ENCODE measurements at places on chromosomes 16 and 17.
A peak's percentile ranks its signal among the peaks of the same experiment; 100 is the strongest.

DNA sequence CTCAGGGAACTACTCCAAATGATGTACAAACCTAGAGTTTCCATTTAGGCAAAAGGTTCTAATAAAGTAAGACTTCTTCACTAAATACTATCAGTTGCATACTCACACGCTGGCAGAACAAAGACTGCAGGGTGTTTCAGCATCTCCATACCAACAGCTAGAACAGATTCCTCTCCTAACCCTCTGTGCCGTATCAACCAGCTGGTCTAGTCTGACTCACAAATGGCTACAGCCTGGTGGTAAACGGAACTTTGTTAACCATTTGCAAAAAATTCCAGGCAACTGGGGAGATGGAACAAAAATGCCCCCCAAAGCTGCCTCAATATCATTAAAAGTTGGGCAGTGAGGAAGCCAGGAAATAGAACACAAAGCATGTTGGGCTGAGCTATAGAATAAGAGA lies 217.1 kb downstream of the GRIN2A start:
- no peak for DNase-seq

- no peak for DNase-seq
Observed at GRCh38 chr17:82214012-82214628, 1.5 kb upstream of the CCDC57 start.

DNA sequence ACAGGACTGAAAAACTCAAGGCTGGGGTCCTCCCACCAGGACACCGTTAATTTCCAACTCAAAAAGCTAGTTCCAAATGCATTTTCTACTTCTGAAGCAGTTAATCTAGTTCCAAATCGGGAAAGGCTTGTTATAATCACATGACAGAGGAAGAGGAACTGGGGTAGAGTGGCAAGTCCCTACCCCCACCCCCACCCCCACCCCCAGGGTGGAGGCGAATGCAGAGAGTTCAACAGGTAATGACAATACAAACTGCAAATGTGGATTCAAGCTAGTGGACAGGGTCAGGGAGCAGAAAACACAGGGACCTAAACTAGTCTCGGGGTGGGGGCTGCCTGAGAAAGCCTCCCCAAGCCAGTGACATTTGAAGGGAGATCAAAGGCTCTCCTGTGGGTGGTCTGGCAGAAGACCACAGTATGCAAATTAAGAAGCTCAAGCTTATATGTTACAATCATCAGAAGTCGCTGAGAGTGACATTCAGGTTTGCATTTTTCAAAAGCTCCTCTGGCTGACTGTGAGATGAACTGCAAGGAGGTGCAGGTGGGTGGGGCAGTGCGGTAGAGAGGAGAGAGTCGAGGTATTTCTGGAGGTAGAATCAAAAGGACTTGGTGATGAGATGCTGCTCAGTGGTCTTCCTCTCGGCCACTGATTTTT lies 56.4 kb upstream of the SLC25A19 start:
- peak; percentile 73 for DNase-seq

DNA sequence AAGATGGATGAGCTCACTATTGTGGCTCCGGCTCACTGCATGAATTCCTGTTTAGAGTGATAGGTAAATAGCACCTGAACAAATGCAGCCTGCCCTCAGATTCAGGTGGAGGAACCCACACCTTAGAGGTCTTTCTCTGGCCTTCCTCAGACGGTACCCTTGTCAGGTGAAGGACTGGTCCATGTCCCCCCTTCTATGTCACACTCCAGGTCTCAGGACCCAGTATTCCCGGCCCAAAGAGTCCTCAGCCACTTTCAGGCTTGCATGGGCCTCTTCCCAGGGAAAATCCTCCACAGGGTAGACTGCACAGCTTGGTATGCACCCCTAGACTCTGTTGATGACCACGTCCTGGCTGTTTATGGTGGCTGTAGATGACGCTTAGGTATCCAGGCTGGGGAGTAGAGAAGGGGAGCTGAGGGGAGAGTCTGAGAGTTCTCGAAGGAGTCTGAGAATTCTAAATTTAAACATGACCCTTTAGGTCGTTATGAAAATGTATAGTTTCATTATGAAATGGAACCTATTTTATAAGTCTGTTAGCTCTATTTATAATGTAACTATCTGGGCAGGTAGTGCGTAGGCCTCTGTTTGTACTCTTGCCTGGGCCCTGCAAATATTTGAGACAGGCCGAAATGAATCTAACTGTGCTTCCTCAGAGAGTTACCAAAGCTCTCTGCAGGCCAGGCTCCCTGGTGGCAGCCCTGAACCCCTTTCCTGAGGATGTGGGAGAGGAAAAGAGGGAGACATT lies 32.5 kb upstream of the CCR7 start:
- no peak for DNase-seq

DNA sequence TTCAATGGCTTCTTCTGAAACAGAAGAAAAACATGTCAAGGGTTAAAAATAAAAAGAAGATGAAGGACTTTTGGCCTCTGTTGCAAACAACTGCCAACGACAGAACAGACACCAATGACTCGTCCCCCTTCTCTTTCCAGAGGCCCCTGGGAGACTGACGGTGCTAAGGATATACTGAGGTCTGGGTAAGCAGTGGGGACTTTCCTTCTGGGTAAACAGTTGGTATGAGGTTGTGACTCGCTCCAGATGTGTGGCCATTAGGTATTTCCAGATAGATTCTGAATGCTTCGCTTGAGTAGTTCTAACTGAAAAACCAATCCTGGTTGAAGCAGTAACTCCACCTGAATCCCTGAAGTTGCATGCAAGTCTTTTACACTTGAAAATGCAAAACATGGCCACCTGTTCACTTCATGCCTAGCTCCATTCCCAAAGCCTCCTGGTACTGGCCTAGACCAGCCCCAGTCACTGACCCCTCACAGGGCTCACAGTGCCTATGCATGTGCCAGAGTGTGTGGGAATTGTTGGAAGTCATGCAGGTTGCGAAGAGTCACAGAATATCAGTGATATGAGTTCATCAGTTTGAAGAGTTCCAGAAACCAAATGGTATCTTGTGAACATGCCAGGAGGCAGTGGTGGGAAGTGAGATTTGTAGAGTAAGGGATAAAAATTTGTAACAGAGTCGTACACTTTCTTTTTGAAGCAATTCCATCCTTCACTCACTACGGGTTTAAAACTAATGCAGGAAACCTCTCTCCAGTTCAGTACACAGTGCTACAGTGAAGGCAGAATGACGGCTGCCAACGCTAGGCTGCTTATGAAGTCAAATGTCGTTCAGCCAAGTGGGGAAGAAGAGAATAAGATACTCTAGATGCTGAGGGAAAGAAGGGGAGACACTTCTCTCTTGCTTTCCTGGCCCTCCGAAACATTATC lies 217.8 kb downstream of the ZFHX3 start:
- no peak for DNase-seq

DNA sequence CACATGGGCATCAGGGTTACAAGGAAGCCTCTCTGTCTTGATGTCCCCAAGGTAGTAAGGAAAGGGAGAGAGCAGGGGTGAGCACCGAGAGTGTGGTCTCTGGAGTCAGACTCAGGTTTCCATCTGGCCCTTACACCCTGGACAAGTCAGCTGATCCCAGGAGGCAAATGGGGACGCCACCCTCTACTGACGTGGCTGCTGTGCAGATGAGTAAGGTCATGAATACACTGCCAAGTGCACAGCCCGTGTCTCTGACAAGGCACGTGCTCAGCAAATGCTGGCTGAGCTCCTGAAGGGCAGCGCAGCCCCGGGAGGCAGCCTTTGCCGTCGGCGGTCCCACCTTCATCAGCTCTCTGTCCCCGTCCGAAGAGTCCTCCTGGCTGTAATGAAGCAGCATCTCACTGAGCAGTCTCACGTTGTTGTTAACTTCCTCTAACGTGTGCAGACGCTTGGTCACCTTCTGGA lies 19.4 kb downstream of the GGA3 start:
- DNase-seq = no peak

DNA sequence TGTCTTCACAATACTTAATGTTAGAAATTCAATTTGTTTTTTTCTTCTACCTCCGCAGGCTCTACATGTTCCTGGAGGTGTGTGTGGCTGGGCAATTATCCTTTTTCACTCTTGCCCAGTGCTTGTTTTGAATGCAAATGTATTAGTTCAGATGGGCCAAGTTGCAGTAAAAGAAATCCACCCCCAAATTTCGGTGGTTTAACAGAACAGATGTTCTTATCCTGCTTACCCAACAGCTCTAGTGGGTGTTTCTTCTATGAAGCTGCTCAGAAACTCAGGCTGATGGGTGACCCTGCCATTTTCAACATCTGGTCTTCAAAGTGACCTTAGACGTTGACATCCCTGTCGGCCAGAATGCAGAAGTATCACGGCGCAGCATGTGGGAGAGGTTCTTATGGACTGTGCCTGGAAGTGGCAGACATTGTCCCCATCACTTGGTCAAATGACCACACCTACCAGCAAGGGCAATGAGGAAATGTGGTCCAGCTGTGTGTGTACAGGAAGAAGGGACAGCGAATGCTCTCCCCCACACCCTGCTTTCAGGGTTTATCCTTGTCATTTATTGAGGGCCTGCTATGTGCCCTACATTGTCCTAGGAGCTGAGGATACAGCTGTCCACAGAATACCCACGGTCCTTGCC lies 157.3 kb downstream of the CDH13 start:
- no peak for DNase-seq

DNA sequence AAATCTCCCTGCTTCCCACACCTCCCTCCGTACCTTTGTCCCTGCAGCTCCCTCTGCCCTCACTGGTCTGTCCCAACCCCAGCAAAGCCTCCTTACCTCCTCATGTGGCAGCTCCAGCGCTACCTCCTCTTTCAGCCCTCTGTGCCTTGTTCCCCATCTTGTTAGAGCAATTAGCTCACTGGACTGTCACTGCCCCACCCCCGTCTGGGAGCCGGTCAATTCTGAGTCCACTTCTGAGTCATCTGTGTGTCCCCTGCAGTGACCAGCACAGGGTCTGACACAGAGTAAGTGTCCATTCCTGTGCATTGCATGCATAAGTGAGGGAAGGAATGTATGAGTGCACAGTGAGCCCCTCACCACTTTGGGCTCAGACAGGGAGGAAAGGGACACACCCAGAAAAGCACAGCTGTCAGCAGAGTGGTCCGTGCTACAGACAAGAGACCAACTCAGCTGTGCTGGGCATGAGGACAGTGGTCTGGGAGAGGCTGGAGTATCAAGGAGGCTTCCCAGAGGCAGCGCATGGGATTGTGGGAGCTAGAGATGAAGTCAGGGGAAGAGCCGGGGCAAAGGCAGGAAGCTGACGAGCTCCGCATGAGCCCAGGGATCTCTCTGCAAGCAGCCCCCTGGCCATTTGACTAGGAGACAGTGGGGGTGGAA lies 45.9 kb downstream of the PITPNM3 start:
- no peak for DNase-seq

GRCh38 chr17:50176559-50177357 lies 11.0 kb downstream of the SGCA start:
- DNase-seq = no peak

- DNase-seq = no peak
Observed at GRCh38 chr17:40538936-40539705, 26.2 kb downstream of the CCR7 start.

- DNase-seq = no peak
Observed at GRCh38 chr16:3248596-3248995, 7.8 kb downstream of the MEFV start.

GRCh38 chr17:7750321-7750821 lies 32.8 kb downstream of the DNAH2 start:
- no peak for DNase-seq

DNA sequence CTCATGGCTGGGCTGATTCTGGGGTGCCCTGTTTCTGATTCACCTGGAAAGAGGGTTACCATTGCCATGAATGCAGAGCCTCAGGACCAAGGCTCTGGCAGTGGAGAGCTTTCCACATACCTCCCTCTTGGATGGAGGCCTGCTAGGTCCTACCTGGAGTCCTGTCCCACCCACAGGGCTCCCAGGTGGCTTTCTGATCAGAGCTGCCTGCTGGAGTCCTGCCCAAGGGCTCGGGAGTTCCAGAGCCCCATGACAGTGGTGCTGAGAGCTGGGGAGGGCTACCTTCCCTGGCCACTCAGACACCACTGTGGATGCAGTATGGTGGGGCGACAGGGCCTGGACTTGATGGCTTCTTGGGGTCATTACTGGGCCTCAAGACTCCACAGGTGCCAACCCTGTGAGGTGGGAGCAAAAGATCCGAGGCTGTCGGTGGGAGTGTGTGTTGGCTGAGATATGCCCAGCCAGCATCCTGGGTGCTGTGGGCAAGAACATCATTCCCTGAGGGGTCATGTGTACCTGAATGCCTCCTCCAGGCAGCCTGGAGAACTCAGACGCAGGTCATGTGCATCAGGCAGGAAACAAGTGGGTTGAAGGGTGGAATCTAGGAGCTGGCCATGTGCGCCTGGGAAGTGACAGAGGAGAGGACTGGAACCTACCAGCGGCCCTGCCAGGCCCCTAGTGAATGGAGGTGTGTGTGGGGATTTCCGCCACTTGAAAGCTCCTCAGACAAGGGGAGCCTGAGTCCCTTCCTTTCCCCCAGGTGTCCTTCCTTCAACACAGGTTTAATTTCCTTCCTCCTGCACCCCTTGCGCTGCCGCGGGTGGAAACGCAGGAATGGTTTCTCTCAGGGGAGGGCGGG lies 2.3 kb upstream of the WNT3 start:
- DNase-seq = no peak

- no peak for DNase-seq
Observed at GRCh38 chr17:68344701-68345136, 53.4 kb downstream of the ARSG start.

DNA sequence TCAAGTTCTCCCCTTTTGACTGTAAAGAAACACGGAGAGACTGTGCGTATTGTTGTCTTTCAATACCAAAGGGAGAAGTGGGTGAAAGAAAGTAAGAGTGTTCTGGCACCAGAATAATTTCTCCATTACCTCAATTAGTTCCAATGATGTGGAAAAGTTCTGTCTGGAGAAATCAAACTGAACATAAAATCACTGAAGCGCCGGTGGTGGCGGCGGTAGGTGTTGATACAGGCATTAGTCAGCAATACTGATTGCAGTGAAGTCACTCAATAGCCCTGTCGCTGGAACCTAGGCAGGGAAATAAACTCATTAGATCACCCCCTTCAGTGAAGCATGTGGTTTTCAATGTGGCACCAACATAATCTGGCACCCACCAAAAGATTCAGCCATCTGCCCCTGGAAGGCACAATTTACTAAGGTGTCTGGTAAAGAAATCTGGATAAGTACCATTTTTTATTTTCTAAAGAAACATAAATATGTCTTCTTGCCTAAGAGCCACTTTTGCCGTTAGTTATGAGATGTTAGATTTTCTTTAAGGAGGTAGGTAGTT lies 274.2 kb upstream of the SOX9 start:
- DNase-seq = no peak

GRCh38 chr17:83182620-83183101 lies 103.3 kb downstream of the METRNL start:
- DNase-seq = no peak

DNA sequence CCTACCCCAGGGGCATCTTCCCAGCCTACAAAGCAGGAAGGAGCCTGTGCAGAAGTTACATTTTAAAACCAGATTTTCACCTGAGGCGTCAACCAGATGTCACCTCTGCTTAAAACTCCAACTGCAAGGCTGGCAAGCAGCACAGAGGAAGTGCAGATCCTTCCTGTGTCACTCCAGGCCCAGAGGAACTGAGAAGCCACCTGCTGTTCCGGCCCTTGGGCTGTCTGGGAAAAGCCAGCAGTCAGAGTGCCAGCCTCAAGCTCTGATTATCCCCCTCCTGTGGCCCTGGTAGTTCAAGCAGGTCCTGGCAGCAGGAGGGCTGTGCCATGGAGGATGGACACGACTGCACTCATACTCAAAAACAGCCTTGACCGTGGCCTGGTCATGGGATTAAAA lies 10.2 kb downstream of the POLR2C start:
- DNase-seq = no peak

- peak; percentile 97 for DNase-seq
Observed at GRCh38 chr16:96935-97381, 18.9 kb downstream of the MPG start.

Data from germinal center (tissue), 1 donor.